ENCODE measurements at places on chromosomes 5 and 9. TPM values are rescaled to one million over a fixed set of nuclear protein-coding genes. Genes with fewer than 3 reads are reported as not detected.

Gene TRIM52
- 25.9 TPM for total RNA-seq

Gene TMEM141
- total RNA-seq = 81.6 TPM

Gene FAM240B
- not detected for total RNA-seq

Gene SPAG8
- 6.5 TPM for total RNA-seq

Gene PRR16
- 1.9 TPM for total RNA-seq

Gene C5orf52
- total RNA-seq = not detected

Gene PCDHGB2
- total RNA-seq = 6.9 TPM

Gene CXCL14
- 55.9 TPM for total RNA-seq

Measured in thyroid gland (tissue), 4 donors.